ENCODE measurements at places on chromosomes 13 and 19.

DNA sequence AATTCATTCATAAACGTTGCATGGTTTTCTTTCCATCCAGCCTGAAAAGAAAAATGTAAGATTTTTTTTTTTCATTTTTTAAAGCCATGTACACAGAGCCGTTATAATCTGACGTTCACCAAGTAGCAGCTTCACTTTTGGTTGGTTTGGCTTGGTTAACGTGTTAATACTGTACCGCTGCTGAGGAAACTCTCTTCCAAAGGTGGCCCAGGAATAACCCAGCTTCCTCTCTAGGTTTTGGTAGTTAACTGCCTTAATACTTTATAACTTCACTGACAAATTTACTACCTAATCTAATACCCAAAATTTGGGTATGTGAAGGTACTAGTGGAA, 1.7 kb downstream of the INTS6 start:
- DNase-seq, result no peak

DNA sequence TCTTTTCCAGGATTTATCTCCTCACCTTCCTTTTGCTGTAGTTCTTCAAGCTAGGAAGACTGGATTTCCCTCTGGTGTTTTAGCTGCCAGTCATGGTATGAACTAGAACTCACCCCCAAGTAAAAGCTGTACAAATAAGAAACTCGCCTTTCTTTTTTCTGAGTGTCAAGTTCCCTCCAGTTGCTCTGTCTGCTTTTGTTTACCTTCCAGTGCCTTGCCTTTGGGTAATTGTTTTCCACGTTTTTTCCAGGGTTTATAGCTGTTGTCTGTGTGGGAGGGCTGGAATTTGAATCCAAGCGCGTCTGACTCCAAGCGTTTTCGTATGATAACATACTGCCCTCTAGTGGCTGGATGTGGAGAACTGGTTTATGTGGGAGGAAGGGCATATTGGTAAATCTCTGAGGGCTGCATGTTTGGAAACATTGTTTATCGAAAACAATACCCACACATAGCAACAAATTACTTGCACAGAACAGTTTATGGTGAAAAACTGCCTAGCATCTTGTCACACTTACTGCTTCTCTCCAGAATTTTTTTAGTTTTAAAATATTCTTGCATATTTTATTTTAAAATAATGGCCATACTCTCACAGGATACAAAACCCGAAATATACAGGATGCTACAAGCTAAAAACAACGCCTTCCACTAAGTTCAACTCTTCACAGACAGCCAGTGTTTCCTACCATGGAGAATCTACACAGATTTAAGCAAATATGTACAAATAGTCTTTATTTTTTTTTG, 19.2 kb downstream of the RCN3 start:
- peak; percentile 71 for DNase-seq

- no peak for DNase-seq
These were observed 24.8 kb downstream of the KDM4B start for GRCh38 chr19:4993683-4994082.

GRCh38 chr19:572743-573518, 535 bp downstream of the BSG start:
- DNase-seq, result no peak

- DNase-seq, result no peak
These were observed 206.5 kb downstream of the TEX29 start for GRCh38 chr13:111526922-111527321.

DNA sequence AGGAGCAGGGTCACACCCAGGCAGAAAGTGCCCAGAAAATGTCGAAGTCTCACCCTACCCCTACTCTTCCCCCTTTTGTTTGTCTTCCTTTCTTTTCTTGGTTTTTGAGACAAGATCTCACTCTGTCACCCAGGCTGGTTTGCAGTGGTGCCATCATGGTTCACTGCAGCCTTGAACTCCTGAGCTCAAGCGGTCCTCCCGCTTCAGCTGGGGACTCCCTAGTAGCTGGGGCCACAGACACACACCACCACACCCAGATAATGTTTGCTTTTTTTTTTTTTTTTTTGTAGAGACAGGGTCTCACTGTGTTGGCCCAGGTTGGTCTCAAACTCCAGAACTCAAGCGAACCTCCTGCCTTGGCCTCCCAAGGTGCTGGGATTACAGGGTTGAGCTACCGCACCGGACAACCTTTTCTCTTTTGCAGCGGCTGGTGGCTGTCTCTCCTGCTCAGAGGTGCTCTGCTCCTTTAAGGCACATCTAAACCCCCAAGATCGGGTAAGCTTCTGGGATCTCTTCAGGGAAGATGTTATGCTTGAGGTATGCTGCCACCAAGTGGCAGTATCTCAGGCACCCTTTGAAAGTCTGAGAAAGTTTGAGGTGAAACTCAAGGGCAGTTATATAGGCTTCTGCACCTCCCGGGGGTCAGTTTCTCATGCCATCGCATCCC, 22.4 kb upstream of the EBI3 start:
- no peak for DNase-seq

All from WTC11 (cell line).